ENCODE measurements at places on chromosomes 1 and 21. TPM values are rescaled to one million over a fixed set of nuclear protein-coding genes. Genes with fewer than 3 reads are reported as not detected.

GRCh38 chr1:243508943-243509342, 253.1 kb downstream of the SDCCAG8 start:
- no peak for DNase-seq

DNA sequence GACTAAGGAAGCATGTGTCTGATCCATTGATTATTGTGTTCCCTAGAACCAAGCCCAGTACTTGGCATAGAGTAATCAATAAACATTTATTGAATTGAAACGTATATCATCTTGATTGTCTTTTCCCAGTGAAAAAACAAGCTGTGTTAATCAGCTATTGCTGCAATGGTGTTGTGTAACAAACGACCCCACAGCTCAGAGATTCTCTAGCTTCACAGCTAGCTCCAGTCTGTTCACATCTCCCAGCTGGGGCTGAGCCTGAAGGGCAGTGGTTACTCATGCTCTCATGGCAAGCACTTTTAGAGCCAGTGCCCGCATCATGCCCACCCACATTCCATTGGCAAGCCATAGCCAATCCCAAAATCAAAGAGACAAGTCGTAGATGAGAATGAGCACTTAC, 237.4 kb upstream of the RAB4A start:
- no peak for DNase-seq

DNA sequence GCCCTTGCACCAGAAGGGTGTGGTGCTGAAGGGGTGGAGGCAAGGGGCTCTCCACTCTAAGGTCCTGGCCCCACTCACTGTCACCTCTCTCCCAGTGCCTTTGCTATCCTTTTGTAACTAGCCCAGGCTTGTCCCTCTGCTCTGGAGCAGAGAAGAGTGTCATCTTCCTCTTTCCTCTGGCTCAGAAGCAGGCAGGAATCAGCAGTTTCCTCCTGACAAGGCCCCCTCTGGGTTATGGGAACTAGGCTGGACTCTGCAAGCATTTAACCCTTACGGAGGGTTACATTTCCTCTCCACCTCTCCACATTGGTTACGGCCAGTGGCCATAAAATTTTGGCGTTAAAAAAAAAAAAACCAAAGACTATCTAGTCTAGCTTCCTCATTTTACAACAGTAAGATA, 30.4 kb downstream of the PLXNA2 start:
- no peak for DNase-seq

GRCh38 chr1:204257446-204257845, 43.7 kb upstream of the GOLT1A start:
- DNase-seq: no peak

The PLA2G2A gene
- 5.0 TPM for total RNA-seq

- DNase-seq: no peak
Observed at GRCh38 chr1:233245191-233245765, 50.2 kb downstream of the PCNX2 start.

- DNase-seq: no peak
Observed at GRCh38 chr21:25506261-25506660, 101.0 kb downstream of the MRPL39 start.

The ZC3H12A gene
- total RNA-seq: 9.2 TPM

GRCh38 chr1:43993206-43993914, 2.0 kb downstream of the CCDC24 start:
- DNase-seq: no peak

GRCh38 chr1:92095874-92096273, 15.7 kb downstream of the BTBD8 start:
- DNase-seq: no peak

DNA sequence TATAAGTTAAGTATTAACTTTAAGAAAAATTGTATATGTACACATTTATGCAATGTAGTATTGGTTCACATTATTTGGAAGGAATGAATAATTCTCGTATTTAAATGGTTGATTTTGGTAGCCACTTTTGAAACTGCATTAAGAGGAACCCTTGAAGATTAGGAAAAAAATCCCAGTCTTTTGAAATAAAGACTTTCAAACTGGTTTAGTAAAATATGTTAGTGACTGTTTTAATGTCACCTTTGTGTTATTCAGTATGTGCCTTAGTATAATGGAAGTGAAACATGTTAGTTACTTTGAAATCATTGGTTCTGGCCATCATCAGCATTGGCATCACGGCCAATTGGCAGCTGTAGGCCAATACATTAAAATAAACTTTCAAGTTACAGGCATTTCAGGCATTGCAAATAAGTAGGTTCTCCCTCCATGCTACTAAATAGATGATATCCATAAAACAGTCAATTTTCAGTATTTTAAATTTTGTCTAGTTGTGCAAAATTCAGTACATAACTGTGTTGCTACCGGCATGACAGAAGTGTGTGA, 4.4 kb downstream of the MIER1 start:
- DNase-seq: no peak

DNA sequence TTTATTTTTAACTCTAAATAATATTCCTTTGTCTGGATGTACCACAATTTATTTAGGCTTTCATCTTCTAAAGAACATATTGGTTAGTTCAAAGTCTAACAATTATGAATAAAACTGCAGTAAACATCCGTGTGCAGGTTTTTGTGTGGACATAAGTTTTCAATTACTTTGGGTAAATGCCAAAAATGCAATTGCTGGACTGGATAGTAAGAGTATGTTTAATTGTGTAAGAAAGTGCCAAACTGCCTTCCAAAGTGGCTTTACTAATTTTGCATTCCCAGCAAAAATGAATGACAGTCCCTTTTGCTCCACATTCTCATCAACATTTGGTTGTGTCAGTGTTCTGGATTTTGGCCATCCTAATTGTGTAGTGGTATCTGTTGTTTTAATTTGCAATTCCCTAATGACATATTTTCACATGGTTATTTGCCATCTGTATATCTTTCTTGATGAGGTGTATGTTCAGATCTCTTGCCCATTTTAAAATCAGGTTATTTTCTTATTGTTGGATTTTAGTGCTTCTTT, 113.8 kb downstream of the DPYD start:
- DNase-seq: no peak

DNA sequence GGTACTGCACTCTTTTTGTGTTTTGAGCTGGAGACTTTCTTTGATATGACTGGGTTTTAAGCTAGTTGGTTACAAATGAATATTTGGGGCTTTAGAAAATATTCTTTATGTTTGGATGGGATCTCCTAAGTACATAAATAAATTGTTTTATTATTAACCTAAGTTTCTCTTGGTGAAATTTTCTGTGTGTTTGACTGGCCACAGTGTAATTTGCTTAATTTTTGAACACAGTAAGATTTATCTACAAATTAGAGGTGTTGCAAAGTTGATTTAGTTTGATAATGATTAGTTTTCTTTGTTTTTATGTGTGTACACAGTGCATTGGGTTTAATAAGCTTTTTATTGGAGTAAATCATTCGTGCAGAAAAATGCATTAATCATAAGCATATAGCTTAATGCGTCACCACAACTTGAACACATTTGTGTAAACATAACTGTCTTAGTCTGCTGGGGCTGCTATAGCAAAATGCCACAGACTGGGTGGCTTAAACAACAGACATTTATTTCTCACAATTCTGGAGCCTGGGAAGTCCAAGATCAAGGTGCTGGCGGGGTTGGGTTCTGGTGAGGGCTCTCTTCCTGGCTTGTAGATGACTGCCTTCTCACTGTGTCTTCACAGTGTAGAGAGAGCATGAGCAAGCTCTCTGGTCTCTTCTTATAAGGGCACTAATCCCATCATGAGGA, 17.4 kb upstream of the SLC6A9 start:
- DNase-seq: no peak

The TMEM61 gene
- total RNA-seq: 0.47 TPM

DNA sequence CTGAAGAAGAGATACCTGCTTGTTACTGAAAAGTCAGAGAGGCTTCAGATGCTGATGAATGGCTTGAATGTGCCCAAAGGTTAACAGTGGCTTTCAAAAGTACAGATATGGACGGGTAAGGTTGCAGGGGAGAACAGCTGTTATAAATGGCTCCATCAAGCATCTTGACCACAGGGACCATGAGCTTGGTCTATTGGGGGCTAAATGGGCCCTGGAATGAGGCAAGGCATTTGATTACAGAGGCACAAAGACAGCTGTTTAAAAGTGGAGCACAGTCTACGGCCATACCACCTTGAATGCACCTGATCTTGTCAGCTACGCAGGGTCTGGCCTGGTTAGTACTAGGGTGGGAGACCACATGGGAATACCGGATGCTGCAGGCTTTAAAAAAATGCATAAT, 48.3 kb downstream of the C1orf198 start:
- DNase-seq: no peak

The AJAP1 gene
- total RNA-seq: 2.2 TPM

GRCh38 chr21:31618696-31619430, 40.6 kb upstream of the SOD1 start:
- no peak for DNase-seq

The BNIPL gene
- 4.2 TPM for total RNA-seq

The SLC25A34 gene
- 6.6 TPM for total RNA-seq

DNA sequence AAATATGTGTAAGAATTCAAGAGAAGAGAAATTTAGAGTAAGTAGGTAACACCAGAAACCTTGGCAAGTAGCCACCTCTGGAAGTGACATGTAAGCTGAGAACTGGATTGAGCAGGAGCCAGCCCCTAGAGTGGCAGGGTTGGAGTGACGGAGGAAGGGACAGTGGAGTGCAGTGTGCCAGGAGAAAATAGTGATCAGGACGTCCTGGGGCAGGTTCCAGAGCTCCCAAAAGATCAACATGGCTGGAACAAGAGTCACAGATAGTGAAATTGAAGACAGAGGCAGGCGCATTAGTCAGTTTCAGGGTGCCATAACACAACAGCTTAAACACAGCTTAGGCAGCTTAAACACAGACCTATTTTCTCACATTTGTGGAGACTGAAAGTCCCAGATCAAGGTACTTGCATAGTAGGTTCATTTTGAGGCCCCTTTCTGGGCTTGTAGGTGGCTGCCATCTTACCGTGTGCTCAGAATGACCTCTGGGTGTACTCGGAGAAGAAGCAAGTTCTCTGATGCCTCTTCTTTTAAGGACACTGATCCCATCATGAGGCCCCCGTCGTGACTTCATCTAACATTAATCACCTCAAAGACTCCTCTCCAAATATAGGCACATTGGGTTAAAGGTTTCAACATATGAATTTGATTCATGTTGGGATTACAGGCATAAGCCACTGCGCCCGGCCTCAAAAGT, 37.2 kb downstream of the GNPAT start:
- DNase-seq: no peak

DNA sequence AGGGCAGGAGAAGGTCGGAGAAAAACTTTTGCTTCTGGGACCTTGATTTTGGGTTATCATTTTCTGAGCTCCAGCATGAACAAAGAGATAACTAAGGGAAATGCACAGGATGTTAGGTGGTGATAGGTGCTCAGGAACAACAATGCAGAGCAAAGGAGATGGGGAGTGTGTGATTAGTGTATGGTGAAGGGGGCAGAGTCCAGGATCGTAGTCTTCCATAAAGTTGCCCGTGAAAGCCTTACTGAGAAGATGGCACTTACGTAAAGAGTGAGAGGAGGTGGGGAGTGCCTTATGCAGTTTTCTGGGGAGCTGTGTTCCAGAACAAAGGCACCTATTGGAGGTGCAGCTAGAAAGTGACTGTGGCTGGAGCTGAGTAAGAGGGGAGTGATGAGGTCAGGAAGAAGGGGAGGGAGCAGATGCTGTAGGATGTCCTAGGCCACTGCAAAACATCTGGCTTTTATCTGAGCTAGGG, 11.6 kb downstream of the KCNK1 start:
- DNase-seq: no peak

DNA sequence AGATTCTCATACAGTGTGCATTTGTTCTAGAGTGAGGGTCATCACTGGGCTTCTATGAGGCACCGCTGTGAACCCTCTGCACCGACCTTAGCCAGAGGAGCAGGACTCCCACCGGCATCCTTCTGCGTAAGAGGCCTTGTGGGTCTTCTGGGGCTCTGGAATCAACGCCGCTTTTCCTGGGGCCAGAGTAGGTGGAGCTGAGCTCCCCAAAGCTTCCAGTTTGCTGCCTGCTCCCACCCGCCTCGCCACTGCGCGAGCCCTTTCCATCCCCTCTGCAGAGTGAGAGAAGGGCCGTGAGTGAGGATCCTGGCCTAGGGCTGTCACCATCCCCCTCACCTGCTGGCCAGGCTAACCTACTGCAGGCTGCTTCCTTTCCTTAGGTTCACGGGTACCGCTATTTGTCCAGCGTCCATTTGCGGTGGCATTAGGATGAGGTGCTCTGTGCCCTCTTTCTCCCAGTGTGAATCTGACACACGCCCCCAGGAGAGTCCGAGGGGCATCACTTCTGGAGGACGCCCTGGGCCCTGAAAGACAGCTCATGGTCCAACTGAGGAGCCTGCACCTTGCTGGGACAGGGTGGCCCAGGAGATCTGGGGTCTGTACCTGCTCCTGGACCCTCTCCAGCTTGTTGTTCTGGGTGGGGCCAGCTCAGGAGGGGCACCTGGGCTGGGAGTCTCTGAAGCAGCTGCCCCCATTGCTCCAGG, 36.2 kb downstream of the UMODL1 start:
- no peak for DNase-seq

- no peak for DNase-seq
Observed at GRCh38 chr1:43358121-43358745, 548 bp upstream of the CDC20 start.

DNA sequence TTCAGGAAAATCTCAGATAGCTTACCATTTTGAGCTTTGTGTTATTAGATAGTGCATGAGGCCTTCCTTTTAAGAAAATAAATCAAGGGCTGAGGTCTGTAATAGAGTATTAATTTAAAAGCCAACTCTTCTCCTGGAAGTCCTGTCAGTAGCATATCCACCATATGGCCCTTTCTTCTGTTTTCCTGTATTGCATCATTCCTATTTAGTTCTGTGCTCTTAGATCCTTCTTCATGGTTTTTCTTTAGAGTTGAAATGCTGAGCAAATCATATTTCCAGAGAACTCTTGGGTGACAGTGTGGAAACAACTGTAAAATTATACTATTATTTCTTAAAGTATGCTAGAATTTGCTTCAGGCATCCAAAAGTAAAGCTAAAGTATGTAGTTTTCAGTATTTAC, 91.7 kb downstream of the TTC3 start:
- DNase-seq: no peak

- DNase-seq: no peak
Observed at GRCh38 chr21:38013741-38014140, 97.5 kb upstream of the KCNJ6 start.

The NTNG1 gene
- 0.73 TPM for total RNA-seq

The ZSWIM5 gene
- 2.0 TPM for total RNA-seq

The ATP1A2 gene
- 0.54 TPM for total RNA-seq

DNA sequence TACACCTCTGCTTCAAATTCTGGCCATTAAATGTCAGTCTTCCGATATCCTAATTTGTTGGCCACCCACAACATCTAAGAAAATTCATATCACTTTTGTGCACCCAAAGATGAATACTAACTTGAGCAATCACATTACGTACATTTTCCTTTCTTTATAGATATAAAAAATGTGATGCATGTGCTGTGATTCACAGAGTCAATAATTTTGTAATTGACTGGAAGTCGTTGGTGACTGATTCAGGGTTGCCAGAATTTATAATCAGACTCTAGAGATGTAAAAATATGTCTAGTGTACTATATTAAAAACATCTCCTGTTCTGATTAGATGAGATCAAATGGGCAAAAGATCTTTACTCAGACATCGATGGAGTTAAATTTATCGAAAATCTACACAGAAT, 150.0 kb upstream of the KCTD3 start:
- no peak for DNase-seq
